ENCODE measurements at places on chromosomes 7 and 10.

DNA sequence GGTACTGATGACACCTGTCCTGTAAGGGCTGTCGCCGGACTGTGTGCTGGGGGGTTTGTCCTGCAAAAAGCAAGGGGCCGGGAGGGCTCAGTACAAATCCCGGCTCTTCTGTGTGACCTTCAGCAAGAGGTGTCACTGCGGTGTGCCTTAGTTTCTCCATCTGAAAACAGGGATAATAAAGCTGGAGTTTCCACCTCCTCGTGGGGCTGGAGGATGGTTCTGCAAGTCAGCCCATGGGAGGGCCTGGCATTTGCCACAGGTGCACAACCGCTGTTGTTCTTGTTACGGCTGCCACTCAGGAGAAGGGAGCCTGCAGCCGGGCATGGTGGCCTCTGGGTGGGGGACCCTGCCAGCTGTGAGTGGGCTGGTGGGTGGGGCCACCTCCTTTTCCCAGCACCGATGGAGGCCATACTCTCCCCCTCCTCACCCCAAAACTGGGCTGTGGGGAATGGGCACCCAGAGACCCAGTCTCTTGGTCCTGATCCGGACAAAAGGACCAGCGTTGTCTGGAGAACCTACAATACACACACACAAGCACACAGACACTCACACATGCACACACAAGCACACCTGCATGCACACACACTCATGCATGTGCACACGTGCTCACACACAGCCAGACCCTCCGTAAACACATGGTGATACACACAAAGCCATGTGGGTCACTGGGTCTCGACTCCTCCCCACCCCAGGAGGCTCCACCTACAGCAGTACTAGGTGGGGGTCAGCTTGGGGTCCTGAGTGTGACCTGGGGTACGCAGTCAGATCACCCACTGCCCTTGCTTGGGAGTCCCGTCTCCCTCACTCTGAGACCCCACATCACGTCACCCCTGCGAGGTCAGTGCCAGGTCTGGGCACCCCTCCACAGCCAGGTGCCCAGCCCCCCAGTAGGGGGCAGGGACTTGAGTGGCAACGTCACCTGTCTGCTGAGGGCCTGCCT lies 34.1 kb downstream of the ELFN1 start:
- peaks cover 6% of the 10 kb centered on the region for H3K4me1 ChIP-seq
- H3K27me3 ChIP-seq, result no peaks in the 10 kb centered on the region
- H3K27ac ChIP-seq, result no peak overlapping the region
- DNase-seq, result no peak
- H3K36me3 ChIP-seq, result peaks cover 24% of the 10 kb centered on the region

- H3K27ac ChIP-seq, result no peak overlapping the region
- no peaks in the 10 kb centered on the region for H3K4me1 ChIP-seq
- no peak overlapping the region for H3K4me3 ChIP-seq
Measured at GRCh38 chr10:115402699-115403098, 309.5 kb downstream of the ATRNL1 start.

DNA sequence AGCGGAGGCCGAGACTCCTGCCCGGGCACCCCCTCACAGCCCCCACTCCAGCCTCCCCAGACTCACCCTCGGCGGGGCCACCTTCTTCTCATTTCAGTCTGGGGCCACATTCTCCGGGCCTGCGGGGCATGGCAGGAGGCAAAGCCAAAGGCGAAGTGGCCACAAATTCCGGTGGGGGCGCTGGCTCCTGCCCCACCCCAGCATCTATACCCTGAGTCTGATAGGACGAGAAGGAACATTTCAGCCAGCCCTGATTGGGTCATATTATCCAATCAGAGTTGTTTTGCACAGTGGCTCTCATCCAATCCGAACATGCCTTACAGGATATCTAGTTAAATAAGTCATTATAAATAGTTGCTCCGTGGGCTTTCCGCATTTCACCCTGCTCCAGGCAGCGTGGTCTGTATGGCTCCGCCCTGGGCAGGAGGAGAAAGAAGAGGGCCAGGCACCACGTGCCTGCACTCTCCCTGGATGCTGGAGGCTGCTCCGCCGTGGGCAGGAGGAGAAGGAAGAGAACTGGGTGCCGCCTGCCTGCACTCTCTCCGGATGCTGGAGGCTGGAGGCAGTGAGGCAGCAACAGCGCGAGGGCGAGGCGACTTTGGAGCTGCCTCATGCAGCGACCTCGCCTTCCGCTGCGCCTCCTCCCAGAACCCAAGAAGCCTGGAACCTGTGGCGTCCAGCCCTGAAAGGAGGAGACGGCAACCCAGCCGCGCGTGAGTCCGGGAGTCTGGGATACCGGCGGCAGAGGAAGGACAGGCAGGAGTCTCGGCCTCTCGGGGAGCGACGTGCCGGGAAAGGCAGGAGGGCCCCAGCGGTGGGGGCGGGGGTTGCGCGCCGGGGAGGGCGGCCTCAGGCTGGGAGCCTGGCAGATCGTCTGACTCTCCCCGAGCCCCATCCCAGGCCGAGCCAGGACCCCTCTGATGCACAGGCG lies 162.9 kb downstream of the ZNF33B start:
- H3K4me1 ChIP-seq, result no peaks in the 10 kb centered on the region
- peaks cover 10% of the 10 kb centered on the region for H3K36me3 ChIP-seq
- H3K4me3 ChIP-seq, result no peak overlapping the region
- H3K27me3 ChIP-seq, result peaks cover 6% of the 10 kb centered on the region
- no peak overlapping the region for H3K27ac ChIP-seq

GRCh38 chr10:106682175-106682574 lies 482.3 kb downstream of the SORCS1 start:
- H3K4me1 ChIP-seq, result no peaks in the 10 kb centered on the region
- H3K4me3 ChIP-seq, result no peak overlapping the region
- peaks cover 3% of the 10 kb centered on the region for H3K27me3 ChIP-seq
- no peaks in the 10 kb centered on the region for H3K36me3 ChIP-seq
